ENCODE measurements at places on chromosomes 11 and 22. TPM values are rescaled to one million over a fixed set of nuclear protein-coding genes. Genes with fewer than 3 reads are reported as not detected.
A peak's percentile ranks its signal among the peaks of the same experiment; 100 is the strongest.

OR2AT4 gene
- not detected for total RNA-seq

DNA sequence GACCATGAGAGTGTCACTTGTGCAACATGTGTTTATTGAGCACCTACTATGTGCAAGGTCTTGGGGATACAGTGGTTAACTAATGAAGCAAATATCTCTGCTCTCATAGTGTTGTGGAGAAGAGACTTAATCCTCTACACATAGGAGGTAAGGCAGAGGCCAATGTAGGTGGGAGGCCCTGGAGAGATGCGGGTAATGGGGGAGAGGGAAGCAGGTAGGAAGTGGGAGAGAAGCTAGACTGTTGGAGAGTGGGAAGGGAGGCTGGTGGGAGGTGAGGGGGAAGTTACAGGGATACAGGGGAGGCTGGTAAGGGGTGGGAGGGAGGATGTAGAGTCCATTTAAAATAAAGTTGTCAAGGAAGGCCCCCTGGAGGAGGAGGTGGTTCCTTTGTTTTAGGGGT, 240.0 kb downstream of the MIAT start:
- H3K27ac ChIP-seq = peak overlapping the region; percentile 31
- no peak for DNase-seq
- H3K36me3 ChIP-seq = no peaks in the 10 kb centered on the region
- no peak overlapping the region for H3K4me3 ChIP-seq
- peaks cover 17% of the 10 kb centered on the region for H3K27me3 ChIP-seq

GRCh38 chr11:57349491-57350274, 11.5 kb downstream of the P2RX3 start:
- H3K27ac ChIP-seq = no peak overlapping the region
- peak; percentile 37 for DNase-seq
- H3K27me3 ChIP-seq = peaks cover 14% of the 10 kb centered on the region

- H3K4me3 ChIP-seq = no peak overlapping the region
- no peak for DNase-seq
- H3K27me3 ChIP-seq = no peaks in the 10 kb centered on the region
These were observed 29.6 kb downstream of the APIP start for GRCh38 chr11:34886609-34887008.

DNA sequence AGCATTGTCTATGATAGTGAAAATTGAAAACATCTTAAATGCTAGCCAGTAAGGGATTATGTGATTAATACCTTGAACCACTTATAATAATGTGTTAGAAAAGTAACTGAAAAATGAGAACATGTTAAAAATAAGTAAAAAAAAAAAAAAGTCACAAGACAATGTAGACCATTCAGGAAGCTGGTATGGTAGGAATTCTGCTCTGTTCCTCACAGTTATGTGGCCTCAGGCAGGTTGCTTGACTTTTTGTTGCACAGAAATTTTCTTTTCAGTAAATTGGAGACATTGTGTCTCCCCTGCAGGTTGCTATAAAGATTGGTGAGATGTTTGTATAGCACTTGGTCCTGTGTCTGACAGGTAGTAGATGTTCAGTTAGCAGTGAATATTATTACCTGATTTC, 17.3 kb upstream of the PLET1 start:
- no peak overlapping the region for H3K27ac ChIP-seq
- peaks cover 39% of the 10 kb centered on the region for H3K4me1 ChIP-seq
- DNase-seq = no peak
- no peak overlapping the region for H3K4me3 ChIP-seq

ACTN3 gene
- total RNA-seq = not detected

DNA sequence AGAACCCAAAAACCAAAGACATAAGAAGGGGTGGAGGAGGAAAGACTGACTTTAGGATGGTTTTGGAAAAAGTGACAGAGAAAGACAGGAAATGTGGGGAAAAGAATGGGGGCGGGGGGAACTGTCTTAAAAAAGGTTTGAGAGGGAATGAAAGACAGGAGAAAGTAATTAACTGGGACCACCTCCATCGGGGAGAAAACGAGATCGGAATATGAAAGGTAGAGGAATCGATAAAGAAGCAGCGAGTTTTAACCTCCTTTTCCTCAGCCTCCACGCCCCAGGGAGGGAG, 524 bp downstream of the MTMR2 start:
- H3K27me3 ChIP-seq = peaks cover 3% of the 10 kb centered on the region
- H3K4me3 ChIP-seq = peak overlapping the region; percentile 100
- no peak for DNase-seq
- peaks cover 7% of the 10 kb centered on the region for H3K36me3 ChIP-seq

- no peaks in the 10 kb centered on the region for H3K4me1 ChIP-seq
- no peak for DNase-seq
- H3K4me3 ChIP-seq = no peak overlapping the region
These were observed 2000.4 kb upstream of the RAG2 start for GRCh38 chr11:38598418-38598817.
